ENCODE measurements at places on chromosomes 3 and 15. TPM values are rescaled to one million over a fixed set of nuclear protein-coding genes. Genes with fewer than 3 reads are reported as not detected.

GOLGA8M gene
- not detected for total RNA-seq

MAP3K13 gene
- total RNA-seq, result 47.9 TPM

DNA sequence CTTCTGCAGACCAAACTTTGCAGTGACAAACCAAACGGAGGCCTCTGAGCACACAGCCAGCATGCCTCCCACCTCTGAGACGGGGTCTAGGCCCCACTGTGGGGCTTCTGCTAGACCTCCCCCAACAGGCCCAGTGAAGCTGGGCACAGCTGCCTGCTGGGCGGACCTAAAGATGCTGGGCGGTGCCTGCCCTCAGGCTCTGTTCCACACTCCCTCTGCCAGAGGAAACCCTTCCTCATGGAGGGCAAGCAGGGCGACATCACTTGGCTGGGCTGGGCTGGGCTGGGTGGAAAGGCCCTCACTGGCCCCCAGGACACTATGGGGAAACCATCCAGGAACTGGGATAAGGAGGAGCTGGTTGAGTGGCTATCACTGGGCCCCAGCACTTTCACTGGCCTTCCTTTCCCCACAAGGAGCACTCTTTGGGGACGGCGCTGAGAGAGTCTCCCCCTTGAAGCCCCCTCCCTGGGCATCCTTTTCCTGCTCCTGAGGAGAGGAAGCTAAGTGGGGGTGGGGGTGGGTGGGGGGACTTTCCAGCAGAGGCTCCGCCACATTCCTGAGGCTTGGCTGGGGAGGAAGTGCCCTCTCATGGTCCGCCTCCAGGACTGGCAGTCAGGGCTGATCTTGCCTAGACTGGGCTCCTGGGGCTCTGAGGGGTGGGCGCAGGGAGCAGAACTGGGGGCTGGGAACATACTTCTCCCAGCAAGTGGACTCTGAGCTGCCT is 98.1 kb upstream of the HACD2 start:
- peak; percentile 15 for DNase-seq

DNA sequence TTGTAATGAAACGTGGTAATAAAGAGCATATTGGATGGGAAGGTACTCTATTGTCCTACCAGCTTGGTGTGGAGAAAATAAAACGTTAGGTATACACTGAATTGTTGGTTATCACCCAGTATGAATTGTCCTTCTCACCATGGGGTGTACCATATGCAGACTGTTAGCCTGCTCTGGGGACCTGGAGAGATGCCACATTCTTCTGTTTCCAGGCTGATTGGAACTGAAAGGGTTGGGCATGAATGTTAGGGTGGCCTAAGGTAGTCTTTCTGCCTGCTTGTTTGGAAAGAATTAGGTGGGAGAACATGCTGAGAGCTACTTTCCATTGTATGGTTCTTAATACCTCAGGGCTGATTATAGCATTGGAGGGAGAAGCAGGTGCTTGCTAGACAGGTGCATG is 340.6 kb downstream of the PTPRG start:
- no peak for DNase-seq
